Skeletal muscle cell (primary cell): ENCODE measurements at places on chromosomes 3 and 15.

DNA sequence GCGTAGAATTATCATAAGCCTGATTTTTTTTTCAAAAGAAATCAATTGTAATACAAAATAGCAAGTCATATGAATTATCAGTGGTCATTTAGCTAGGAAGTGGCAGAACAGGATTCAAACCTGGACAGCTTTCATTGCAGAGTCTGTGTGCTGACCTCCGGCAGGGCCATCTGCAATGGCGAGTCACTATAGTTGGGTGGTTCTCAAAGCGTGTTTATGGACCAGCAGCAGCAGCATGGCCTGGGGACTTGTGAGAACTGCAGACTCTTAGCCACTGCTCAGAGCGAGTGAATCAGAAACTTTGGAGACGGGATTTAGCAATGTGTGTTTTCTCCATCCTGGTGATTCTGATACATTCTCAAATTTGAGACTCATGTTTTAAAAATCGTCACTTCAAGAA is 202.3 kb upstream of the SUCLG2 start:
- DNase-seq, result no peak

GRCh38 chr3:133509488-133509887 is 64.0 kb upstream of the CDV3 start:
- DNase-seq, result no peak

- DNase-seq, result peak; percentile 76
These were observed 32.9 kb downstream of the PIK3CA start for GRCh38 chr3:179181021-179181472.

GRCh38 chr3:44960387-44961026 is 15.5 kb downstream of the ZDHHC3 start:
- DNase-seq, result peak; percentile 70

GRCh38 chr3:11654166-11654565 is 10.5 kb upstream of the VGLL4 start:
- no peak for DNase-seq

DNA sequence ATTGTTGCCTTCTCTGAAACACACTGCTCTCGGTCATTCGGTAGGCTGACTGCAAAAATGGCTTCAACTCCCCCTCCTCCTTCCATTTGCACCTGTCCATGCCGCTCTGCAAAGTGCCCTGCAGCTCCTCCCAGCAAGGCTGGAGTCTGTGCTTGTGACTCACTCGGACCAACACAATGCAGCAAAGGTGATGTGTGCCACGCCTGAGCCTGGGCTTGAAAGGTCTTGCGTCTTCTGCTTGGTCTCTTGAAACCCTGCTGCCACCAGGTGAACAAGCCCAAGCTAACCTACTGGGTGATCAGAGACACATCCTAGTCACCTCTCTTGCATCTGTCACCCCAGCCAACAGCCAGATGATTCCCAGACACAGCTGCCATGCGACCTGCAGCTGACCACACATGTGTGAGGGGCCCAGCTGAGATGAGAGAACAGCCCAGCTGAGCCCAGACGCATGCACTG is 71.1 kb downstream of the MGLL start:
- no peak for DNase-seq

DNA sequence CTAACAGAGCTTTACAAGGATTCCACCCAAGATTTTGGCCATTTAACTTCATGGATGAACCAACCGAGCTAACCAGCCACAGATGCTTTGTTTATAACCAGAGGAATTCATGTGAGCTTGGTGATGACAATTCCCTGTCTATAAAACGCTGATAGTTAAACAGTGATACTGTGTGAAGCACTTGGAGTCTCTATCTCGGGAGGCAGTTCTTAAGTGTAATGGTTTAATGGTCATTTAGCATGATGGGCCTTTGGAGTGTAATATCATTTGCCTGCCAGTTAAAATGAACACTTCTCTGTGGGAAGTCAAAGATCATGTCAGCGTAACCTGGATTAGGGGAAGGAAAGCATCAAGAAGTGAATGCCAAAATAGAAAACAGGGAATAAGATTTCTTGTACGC is 368.6 kb upstream of the THRB start:
- DNase-seq, result no peak

- DNase-seq, result no peak
These were observed 55.2 kb downstream of the TIPARP start for GRCh38 chr3:156729460-156730179.

GRCh38 chr3:122030381-122031122 is 8.5 kb upstream of the ILDR1 start:
- DNase-seq, result no peak
